ENCODE measurements at places on chromosomes 16 and 17. TPM values are rescaled to one million over a fixed set of nuclear protein-coding genes. Genes with fewer than 3 reads are reported as not detected.

- no peak overlapping the region for H3K4me3 ChIP-seq
- no peaks in the 10 kb centered on the region for H3K4me1 ChIP-seq
- no peaks in the 10 kb centered on the region for H3K36me3 ChIP-seq
- no peaks in the 10 kb centered on the region for H3K27me3 ChIP-seq
- no peak for DNase-seq
- H3K27ac ChIP-seq = no peak overlapping the region
Observed at GRCh38 chr16:1043881-1044451, 28.6 kb upstream of the SSTR5 start.

- no peaks in the 10 kb centered on the region for H3K4me1 ChIP-seq
- no peak overlapping the region for H3K4me3 ChIP-seq
- no peak for DNase-seq
- 0 out of 2 replicates have a peak, but pooled peaks cover 3% of the 10 kb centered on the region for H3K27me3 ChIP-seq
Observed at GRCh38 chr16:86424985-86425384, 85.3 kb upstream of the FOXF1 start.

DNA sequence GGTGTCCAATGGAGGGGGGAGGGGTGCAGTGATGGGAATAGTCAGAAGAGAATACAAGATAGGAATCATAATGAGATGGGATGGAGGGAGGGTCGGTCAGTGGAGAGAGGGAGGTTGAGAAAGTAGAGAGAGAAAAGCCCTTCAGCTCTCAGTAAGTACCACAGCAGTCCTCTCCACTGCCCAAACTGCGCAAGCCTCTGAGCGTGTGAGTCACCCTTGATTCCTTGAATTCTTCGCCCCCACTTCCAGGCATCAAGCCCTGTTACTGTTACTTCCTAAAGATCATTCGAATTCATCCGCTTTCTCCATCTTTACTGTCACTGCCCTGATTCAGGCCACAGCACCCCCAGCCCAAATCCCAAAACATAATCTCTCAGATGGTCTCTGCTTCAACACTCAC, 2.5 kb downstream of the GUCY2D start:
- H3K36me3 ChIP-seq = no peaks in the 10 kb centered on the region
- H3K27ac ChIP-seq = no peak overlapping the region
- peaks cover 10% of the 10 kb centered on the region for H3K4me1 ChIP-seq
- no peak for DNase-seq
- no peaks in the 10 kb centered on the region for H3K27me3 ChIP-seq
- no peak overlapping the region for H3K4me3 ChIP-seq

GRCh38 chr16:756428-756827, 4.1 kb upstream of the MSLN start:
- H3K36me3 ChIP-seq = no peaks in the 10 kb centered on the region
- no peaks in the 10 kb centered on the region for H3K27me3 ChIP-seq
- no peak overlapping the region for H3K4me3 ChIP-seq
- H3K27ac ChIP-seq = no peak overlapping the region
- H3K4me1 ChIP-seq = no peaks in the 10 kb centered on the region
- DNase-seq = no peak

- DNase-seq = no peak
- no peaks in the 10 kb centered on the region for H3K36me3 ChIP-seq
- H3K27ac ChIP-seq = no peak overlapping the region
- H3K4me1 ChIP-seq = peaks cover 17% of the 10 kb centered on the region
- H3K27me3 ChIP-seq = no peaks in the 10 kb centered on the region
Observed at GRCh38 chr16:48081656-48082055, 74.1 kb downstream of the ABCC12 start.

GRCh38 chr17:2227025-2227699, 76.4 kb downstream of the SMG6 start:
- H3K4me3 ChIP-seq = no peak overlapping the region
- H3K27ac ChIP-seq = no peak overlapping the region

GRCh38 chr16:73568769-73569168, 520.8 kb upstream of the ZFHX3 start:
- H3K27me3 ChIP-seq = no peaks in the 10 kb centered on the region
- H3K27ac ChIP-seq = no peak overlapping the region
- DNase-seq = no peak
- H3K4me3 ChIP-seq = no peak overlapping the region

GRCh38 chr17:57550016-57550415, 195.1 kb downstream of the CCDC182 start:
- H3K27ac ChIP-seq = peak overlapping the region; percentile 99
- DNase-seq = no peak
- H3K27me3 ChIP-seq = no peaks in the 10 kb centered on the region
- H3K4me3 ChIP-seq = peak overlapping the region; percentile 68

GRCh38 chr16:65494609-65495008, 372.7 kb upstream of the CDH11 start:
- no peaks in the 10 kb centered on the region for H3K4me1 ChIP-seq
- H3K27me3 ChIP-seq = no peaks in the 10 kb centered on the region
- DNase-seq = no peak
- no peak overlapping the region for H3K4me3 ChIP-seq
- no peak overlapping the region for H3K27ac ChIP-seq

DNA sequence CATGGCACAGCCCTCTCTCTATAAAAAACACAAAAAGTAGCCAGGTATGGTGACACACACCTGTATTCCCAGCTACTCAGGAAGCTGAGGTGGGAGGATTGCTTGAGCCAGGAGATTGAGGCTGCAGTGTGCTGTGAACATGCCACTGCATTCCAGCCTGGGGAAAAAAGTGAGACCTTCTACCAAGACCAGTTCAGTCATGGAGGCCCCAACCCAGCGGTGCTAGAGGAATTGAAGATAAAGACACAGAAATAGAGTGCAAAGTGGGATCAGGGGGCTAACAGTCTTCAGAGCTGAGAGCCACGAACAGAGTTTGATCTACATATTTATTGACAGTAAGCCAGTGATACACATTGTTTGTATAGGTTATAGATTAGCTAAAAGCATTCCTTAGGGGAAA, 15.6 kb upstream of the CCL8 start:
- no peaks in the 10 kb centered on the region for H3K27me3 ChIP-seq
- H3K27ac ChIP-seq = no peak overlapping the region
- DNase-seq = no peak
- no peaks in the 10 kb centered on the region for H3K36me3 ChIP-seq

- H3K27ac ChIP-seq = no peak overlapping the region
- H3K36me3 ChIP-seq = no peaks in the 10 kb centered on the region
- peaks cover 5% of the 10 kb centered on the region for H3K4me1 ChIP-seq
- H3K27me3 ChIP-seq = no peaks in the 10 kb centered on the region
- no peak overlapping the region for H3K4me3 ChIP-seq
Observed at GRCh38 chr17:17051791-17052461, 9.7 kb downstream of the MPRIP start.

DNA sequence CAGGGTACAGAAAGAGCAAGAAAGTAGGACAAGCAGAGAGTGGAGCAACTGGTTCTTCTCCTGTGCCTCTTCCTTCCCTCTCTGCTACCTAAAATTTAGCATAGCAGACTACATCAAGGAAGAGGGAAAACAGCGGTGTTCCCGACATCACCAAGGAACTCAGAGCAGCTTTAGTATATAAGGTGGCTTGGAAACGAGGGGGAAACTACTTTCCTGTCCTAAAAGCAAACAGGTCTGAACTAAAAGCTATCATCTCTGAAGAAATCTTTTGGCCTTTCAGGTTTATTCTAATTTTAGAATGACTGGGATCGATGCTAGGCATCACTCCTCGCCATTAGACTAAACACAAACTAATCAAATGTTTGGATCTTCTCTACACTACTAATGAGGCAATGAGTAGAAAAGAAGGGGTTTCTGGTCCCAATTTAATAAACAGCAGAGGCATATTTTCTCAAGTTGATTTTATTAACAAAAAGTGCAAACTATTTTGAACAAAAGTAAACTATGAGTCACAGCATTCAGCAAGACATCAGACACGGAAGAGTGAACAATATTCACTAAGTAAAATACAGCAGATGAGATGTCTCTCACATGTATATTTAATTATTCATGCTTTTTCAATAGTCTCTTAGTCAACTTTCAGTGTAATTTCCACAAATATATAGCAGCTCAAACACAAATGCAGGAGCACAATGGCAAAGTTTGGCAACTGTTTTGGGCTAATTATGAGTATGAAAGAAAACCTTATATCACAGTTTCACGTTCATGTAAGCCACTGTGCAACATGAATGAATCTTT, 108.7 kb downstream of the TRIM37 start:
- no peaks in the 10 kb centered on the region for H3K27me3 ChIP-seq
- peaks cover 27% of the 10 kb centered on the region for H3K36me3 ChIP-seq
- DNase-seq = no peak
- no peak overlapping the region for H3K27ac ChIP-seq
- peaks cover 33% of the 10 kb centered on the region for H3K4me1 ChIP-seq

GRCh38 chr17:20046629-20047028, 37.5 kb downstream of the SPECC1 start:
- H3K36me3 ChIP-seq = no peaks in the 10 kb centered on the region
- DNase-seq = no peak
- H3K27me3 ChIP-seq = no peaks in the 10 kb centered on the region
- no peak overlapping the region for H3K27ac ChIP-seq

DNA sequence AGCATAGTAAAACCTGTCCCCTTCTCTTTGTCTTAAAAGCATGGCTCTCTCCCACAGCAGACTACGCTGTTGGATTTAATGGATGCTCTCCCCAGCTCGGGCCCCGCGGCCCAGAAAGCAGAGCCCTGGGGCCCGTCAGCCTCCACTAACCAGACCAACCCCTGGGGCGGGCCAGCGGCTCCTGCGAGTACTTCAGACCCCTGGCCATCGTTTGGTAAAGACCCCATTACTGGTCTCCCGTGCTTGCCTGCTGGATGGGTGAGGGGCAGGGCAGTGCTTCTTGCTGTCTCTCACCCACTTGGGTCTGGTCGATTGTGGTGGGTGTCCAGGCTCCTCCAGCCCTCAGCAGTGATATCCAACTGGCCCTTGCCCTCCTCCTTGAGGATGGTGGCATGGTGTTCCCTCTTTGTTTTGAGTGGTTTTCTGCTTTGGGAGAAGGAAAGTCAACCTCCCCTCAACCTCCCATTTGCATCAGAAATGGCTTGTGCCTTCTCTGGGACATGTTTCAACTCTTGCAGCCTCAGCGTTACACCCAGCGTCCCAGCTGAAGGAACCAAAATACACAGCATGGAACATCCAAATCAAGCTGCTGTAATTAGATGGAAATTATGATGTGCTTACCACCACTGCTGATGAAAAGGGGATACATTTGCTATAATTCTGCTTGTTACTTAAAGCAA, 49.3 kb downstream of the B9D1 start:
- no peak overlapping the region for H3K4me3 ChIP-seq
- DNase-seq = no peak
- no peak overlapping the region for H3K27ac ChIP-seq
- no peaks in the 10 kb centered on the region for H3K27me3 ChIP-seq

DNA sequence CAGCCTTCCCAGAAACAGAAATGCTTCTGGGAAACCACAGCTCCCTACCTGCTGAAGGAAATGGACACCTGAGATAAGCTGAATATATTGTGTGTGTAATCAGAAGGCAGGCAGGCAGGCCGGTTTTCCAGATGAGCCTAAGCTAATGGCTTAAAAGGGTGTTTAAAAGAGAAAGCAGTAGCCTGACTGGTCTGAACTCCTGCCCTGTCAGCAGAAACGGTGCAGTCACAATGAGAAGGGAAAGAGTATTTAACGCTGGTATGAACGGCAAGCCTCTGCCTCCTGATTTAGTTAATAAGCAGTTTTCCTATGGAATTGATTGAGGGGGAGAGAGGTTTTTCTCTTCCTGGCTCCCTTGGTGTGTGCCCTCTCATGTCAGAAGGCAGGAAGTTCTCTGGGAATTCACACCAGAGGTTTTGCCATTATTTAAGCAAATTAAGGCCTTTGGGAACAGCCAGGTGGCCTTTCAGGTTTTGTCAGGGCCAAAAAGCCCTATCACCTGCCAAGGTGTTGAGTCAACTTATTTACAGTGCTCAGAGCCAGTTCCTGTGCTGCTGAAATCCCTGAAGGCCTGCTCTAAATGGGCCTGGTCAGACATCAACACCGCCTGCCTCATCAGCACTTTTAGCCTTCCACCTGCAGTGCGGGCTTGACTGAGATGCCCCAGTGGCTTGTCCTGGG, 41.6 kb downstream of the CDH1 start:
- DNase-seq = no peak
- no peaks in the 10 kb centered on the region for H3K27me3 ChIP-seq
- H3K4me1 ChIP-seq = no peaks in the 10 kb centered on the region

- no peaks in the 10 kb centered on the region for H3K4me1 ChIP-seq
- DNase-seq = no peak
- H3K4me3 ChIP-seq = no peak overlapping the region
- H3K36me3 ChIP-seq = no peaks in the 10 kb centered on the region
- H3K27ac ChIP-seq = no peak overlapping the region
- H3K27me3 ChIP-seq = no peaks in the 10 kb centered on the region
Observed at GRCh38 chr17:19405114-19405513, 5.9 kb upstream of the RNF112 start.

GRCh38 chr17:48997103-48997826, at the start of gene IGF2BP1:
IGF2BP1 (plus strand) TSS chr17:48997385; CDS start chr17:48997746, 361 bp downstream.
- H3K4me1 ChIP-seq = no peaks in the 10 kb centered on the region
- H3K27me3 ChIP-seq = no peaks in the 10 kb centered on the region
- H3K27ac ChIP-seq = no peak within 1 kb of the TSS
- no peak within 1 kb of the TSS for H3K4me3 ChIP-seq

DNA sequence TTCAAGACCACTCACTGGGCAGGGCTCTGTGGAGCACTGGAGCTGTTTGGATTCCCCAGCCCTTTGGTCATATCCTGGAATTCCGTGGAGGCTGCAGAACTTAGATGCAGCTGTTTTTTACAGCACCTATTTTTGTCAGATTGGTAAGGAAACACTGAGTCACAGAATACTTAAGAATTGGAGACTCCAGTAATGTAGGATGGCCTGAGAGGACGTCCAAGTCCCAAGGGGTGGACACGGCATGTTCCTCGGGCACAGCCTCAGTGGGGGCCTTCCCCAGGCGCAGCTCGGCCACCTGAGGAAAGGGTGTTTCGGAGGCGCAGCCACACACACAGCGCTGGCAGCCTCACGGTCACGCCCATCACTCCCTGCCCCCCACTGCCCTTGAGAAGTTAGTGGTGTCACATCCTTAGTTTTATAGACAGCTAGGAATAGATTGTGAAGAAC, 14.8 kb downstream of the PLD6 start:
- H3K4me3 ChIP-seq = no peak overlapping the region
- H3K4me1 ChIP-seq = no peaks in the 10 kb centered on the region
- DNase-seq = no peak
- no peaks in the 10 kb centered on the region for H3K36me3 ChIP-seq
- H3K27ac ChIP-seq = no peak overlapping the region
- H3K27me3 ChIP-seq = no peaks in the 10 kb centered on the region

DNA sequence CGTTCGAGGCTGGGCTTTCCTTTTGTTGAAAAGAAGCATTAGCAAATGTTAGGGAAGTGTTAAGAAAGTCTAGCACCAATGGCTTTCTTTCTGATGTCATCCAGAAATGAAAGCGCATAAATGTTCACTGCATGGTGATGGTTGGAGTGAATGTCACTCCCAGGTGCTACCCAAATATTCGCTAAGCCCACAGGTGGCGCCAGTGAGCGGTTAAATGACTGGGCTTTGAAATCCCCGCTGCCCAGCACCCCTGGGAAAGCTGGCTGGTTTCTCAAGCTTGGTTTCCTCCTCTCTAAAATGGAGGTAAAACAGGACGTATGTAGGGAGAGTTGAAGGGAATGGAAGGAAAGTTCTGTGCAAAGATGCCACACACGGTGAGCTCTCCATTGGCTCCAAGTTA, 104.4 kb downstream of the IRX5 start:
- H3K27ac ChIP-seq = no peak overlapping the region
- no peaks in the 10 kb centered on the region for H3K4me1 ChIP-seq
- no peak overlapping the region for H3K4me3 ChIP-seq
- DNase-seq = peak; percentile 88
- no peaks in the 10 kb centered on the region for H3K27me3 ChIP-seq

RNF135 gene
- 23.2 TPM for total RNA-seq

SUMO2 gene
- 136 TPM for total RNA-seq

TP53TG3 gene
- total RNA-seq = not detected

CNGB1 gene
- not detected for total RNA-seq

TBC1D3K gene
- total RNA-seq = not detected

MAPT gene
- total RNA-seq = 0.14 TPM

AOC2 gene
- total RNA-seq = 0.67 TPM

TOX3 gene
- not detected for total RNA-seq

RAPGEFL1 gene
- total RNA-seq = 5.6 TPM
